KG1 (cell line): ENCODE measurements at places on chromosomes 5 and 9.
A peak's percentile ranks its signal among the peaks of the same experiment; 100 is the strongest.

GRCh38 chr5:132947671-132948070 lies 15.8 kb downstream of the AFF4 start:
- no peak for DNase-seq

DNA sequence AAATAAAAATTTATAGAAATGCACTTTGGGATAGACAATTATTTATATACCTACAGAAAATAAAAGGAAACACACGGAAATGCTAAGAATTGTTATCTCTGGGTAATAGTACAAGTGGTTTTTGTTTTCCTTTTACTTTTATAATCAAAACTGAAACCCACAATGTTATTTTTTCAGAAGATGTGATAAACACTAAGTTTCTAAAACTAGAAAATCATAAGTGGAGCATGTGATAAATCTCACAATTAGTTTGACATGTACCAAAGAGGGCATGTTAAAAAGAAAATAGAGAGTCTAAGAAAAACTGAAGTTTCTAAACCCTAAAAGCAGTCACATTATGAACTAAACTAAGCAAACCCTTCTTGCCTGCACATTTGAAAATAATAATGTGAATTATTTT lies 61.1 kb downstream of the OXCT1 start:
- no peak for DNase-seq

DNA sequence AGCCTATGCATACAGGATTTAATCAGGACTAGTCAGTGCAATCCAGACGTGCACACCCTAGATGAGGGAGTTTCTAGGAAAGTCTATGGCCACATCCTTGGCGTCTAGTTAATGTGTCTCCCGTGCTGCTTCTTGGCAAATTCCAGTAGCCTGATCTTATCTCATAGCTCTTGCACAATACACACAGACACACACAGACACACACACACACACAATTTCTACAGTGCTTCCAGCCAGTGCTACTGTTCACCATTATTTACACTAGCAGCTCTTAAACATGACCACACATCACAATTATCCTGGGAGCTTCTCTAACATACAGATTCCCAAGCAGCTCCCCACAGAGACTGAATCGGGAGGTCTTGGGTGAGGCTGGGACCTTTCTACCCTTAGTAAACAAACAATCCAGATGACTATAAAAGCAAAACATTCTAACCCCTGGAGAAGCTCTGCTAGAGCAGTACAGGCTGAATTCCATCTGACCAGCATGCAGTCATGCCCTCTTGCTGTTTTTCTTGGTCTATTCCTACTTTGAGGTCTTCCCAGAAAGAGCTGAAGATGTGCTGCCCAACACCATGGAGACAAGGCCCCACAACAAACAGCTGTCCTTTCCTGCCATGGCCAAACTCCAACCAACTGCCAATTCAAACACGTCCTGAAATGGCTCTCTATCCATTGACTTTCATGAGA lies 236.6 kb downstream of the DEPDC1B start:
- DNase-seq, result no peak

DNA sequence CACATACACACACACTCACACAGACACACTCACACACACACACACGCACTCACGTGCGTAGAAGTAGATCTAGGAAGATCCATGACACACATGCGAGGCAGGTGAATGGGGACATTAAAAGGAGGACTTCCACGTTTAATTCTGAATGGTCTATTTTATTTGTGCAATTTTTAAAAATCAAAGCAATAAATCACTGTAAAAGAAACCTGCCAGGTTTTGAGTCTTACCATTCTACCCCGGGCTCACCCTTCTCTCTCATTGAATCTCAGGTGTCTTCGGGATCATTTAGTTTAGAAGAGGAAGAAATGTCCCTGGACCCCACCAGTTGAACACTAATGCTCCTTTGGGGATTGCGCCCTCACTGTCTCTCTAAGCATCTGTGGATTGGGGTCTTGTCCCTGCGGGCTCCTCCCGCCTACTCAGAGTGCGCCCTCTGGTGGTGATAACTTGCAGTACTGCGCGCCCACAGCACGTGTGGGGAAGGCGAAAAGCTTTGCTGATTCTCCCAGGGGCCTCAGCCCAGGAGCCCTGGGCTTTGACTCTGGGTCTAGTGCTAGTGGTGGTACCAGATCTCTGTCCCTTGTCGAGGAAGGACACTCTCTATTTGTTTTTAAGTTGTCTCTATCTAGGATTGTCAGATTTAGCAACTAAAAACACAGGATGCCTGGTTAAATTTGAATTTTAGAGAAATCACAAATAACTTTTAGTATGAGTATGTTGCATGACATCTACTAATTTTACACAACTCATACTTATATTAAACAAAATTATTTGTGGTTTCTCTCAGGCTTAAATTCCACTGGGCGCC lies 34.8 kb downstream of the BOD1 start:
- peak; percentile 31 for DNase-seq

DNA sequence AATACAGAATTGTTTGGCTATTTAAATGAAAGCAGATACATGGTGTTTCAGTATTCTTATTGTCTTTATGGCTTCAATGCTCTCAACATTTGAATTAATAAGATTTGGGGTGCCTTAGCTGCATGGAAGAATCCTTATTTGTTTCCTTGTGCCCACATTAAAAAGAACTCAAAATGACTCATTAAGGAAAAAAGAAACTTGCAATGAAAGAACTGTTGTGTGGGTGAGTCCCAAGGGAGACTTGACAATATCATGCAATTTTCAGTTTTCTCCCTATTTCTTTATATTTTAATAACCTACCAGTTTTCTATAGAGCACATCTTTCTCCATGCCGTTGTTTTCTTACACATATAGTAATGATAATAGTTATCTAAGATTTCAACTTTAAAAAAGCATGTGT lies 404.0 kb downstream of the PDE4D start:
- DNase-seq, result no peak

GRCh38 chr5:76982450-76982849 lies 29.6 kb downstream of the CRHBP start:
- DNase-seq, result no peak

DNA sequence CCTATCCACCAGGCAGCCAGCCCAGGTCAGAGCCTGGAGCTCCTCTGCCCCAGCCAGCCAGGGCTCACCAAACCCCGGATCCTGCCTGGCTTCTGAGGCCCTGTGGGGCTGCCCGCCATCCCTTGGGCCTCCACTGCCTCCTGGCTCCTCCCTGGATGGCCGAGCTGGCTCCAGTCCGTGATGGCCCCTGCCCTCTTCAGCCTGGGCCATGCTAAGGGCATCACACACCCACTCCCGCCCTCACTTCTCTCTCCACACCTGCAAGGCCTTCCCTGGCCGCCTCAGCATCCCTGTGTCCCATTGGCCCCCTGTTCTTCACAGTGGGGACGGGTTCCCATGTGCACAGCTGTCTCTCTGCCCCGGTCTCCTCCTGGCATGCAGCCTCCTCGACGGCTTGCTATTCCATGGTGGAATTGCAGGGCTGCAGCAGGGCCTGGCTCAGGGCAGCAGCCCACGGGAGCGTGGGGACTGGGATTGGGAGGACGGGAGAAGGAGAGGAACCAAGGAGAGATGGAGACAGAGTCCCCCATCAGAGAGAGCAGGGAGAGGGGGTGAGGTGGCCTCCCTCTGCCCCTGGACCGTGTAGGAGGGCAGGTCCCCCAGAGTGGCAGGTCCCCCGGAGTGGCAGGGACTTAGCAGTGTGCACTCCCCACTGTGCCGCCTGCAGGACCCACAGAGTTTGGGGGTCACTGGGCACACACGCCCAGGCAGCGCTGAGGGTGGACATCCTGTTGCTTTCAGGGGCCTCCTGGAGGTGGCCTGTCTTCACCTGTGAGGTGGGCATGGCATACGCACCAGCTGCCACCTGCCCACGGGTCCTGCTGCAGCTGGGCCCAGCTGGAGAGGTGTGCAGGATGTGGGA lies 16.7 kb upstream of the RNU6ATAC start:
- DNase-seq, result no peak

- no peak for DNase-seq
Observed at GRCh38 chr5:1541702-1542400, 18.1 kb upstream of the LPCAT1 start.

DNA sequence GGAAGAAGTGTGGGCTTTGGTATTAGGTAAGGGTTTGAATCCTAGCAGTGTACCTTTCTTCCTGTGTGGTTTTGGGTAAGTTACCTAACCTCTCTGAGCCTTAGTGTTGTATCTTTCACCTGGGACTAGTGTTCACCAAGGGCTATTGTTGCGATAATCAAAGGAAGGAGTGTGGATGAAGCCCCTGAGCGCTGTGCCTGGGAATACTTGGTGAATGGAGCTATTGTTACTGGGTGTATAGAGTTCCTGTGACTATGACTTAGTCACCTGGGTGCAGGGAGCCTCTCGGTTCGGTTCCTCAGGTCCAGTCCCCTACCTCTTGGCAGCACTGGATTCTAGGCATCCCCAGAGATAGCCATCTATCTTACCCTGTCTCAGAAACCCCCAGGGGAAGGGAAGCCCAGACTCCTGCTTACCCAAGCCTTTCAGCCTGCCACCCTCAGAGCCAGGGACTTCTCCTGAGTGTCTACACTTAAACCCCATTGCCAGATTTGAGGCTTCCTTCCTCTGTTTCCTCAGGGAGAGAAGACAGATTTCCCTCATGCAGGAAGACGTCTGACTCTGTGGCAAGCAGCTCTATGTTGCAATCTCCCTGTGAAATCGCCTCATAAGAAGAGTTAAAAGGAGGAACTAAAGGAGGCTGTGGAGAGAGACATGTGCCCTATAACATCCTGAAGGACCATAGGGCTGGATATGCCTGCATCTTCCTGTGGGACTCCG lies 181.0 kb upstream of the PITX1 start:
- no peak for DNase-seq

DNA sequence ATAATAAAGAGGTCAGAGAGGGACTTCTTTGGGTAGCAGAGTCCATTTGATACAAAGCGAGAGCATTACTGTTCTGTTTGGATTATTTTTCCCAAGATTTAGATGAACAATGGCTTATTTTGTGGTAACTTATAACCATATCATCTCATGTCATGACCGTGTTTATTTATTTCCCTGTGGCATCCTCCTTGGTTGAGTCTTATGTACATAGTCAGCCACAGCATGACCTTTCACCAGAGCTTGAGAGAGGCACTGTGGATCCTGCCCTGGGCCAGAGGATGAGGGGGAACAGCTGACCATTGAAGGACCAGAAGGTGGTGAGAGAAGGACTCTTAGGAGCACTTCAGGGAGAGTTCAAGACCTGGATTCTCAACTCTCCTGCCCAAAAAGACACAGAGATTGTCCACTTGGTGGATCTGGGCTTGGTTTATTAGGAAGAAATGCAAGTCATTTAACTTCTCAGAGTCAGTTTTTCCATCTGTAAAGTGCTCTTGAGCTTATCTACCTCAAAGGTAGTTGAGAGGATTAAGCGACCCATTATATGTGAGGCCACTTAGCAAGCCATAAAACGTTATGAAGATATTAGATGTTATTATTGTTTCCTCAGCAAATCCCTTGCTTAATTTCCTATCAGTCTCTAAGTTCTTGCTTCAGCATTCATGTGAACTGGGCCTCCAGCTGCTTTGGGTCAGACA lies 51.4 kb downstream of the PPIC start:
- DNase-seq, result no peak

GRCh38 chr5:25345240-25345771 lies 700.5 kb upstream of the CDH10 start:
- DNase-seq, result no peak

- DNase-seq, result no peak
Observed at GRCh38 chr9:127826253-127826913, 23.7 kb downstream of the FPGS start.

- no peak for DNase-seq
Observed at GRCh38 chr9:14030375-14031059, 283.4 kb downstream of the NFIB start.
